ENCODE measurements at places on chromosomes 3 and 15.

- DNase-seq, result no peak
Measured at GRCh38 chr15:27844018-27844666, 255.0 kb downstream of the OCA2 start.

GRCh38 chr15:24865303-24865702 is 89.5 kb upstream of the SNRPN start:
- no peak for DNase-seq

DNA sequence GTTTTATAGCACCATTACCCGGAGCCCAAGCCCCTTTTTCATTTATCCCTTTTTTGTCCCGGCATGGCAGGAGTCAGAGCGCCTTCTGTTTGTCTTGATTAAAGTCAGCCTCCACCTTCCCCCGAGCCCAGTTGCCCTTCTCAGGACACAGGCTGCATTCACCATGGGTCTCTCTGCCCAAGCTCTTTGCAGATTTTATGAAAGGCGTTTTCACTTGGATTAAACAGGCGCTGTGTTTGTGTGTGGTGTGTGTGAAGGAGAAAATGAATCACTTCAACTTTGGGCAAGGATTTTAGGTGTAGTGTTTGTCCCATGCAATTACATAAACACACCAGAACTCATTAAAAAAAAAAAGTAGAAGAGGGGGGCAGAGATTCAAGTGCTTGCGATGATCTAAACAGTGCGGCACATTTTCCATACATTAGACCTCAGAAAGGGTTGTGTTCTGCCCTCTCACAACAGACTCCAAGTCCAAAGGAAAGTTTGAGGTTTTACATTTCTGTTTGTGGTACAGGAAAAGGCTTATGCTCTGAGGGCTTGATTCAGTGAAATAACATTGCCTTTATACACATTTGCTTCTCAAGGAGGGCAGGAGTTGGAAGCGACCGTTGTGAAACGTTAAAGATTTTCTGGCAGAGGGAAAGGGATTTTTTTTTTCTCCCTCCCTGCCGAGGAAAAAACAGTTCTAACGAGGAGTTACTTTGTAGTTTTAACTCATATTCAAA is 14.5 kb upstream of the IL16 start:
- DNase-seq, result no peak

- no peak for DNase-seq
Measured at GRCh38 chr15:99326235-99326634, 75.0 kb downstream of the LRRC28 start.

DNA sequence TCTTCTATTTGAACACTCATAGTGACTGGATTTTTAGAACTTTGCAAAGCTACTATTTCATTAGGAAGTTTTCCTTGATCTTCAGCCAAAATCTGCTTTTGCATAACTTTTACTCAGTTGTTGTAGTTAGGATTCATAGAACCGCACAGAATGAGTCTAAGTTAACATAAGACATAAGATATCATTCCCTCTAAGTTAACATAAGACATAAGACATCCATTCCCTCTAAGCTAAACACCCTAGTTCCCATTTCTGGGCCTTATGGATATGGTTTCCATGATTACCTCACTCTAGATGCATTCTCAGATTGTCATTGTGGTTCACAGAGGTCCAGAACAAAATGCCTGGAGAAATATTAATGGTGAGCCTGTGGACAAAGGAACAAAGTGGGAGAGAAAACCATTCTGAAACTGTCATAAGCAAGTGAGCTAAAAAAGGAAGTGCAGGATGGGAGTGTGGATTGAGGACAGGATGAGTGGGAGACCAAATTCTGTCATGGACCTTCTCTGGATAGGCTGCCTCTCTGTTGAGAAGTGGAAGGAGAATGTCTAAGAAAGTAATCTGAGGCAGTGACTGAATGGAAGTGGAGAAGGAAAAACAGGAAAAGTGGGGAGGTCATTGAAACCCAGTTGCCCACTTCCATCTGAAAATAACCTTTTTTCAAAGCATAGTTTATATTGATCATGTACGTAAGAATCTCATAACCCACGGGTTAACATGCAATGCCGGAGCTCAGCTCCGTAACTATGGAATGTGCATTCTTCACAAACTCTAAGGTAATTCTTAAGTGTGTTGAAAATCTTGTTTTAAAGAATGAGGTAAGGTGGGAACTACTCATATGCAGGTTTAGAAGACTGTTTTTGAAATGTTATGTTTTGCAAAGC is 37.4 kb upstream of the SECISBP2L start:
- no peak for DNase-seq

Measured in GM20000 (cell line).